ENCODE measurements at places on chromosomes 2 and 18.

- DNase-seq, result no peak
Measured at GRCh38 chr2:65186093-65186868, 41.4 kb upstream of the ACTR2 start.

- no peak for DNase-seq
Measured at GRCh38 chr2:1055014-1055595, 104.5 kb downstream of the SNTG2 start.

- DNase-seq, result no peak
Measured at GRCh38 chr2:72166279-72166678, 18.6 kb upstream of the CYP26B1 start.

- no peak for DNase-seq
Measured at GRCh38 chr2:242085941-242086621, 216.6 kb downstream of the RTP5 start.

DNA sequence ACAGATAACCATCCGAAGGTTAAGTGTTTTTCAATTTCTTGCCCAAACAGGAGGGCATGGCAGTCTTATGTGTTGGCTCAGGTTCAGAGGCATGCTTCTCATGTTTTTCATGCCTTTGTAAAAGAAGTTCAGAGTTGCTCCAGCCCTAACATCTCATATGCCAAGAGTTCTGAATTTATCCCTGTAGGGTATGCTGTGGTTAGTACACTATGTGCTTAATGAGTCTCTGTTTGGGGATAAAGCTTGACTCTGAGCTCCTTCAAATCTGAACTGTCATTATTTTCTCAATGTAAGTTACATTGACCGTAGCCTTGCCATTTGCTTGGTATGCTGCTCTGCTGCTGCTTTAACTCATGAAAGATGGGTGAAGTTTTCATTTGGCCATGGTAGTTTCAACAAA, 67.9 kb upstream of the PNPT1 start:
- DNase-seq, result no peak

- DNase-seq, result no peak
Measured at GRCh38 chr18:27847412-27847811, 329.5 kb downstream of the CDH2 start.

DNA sequence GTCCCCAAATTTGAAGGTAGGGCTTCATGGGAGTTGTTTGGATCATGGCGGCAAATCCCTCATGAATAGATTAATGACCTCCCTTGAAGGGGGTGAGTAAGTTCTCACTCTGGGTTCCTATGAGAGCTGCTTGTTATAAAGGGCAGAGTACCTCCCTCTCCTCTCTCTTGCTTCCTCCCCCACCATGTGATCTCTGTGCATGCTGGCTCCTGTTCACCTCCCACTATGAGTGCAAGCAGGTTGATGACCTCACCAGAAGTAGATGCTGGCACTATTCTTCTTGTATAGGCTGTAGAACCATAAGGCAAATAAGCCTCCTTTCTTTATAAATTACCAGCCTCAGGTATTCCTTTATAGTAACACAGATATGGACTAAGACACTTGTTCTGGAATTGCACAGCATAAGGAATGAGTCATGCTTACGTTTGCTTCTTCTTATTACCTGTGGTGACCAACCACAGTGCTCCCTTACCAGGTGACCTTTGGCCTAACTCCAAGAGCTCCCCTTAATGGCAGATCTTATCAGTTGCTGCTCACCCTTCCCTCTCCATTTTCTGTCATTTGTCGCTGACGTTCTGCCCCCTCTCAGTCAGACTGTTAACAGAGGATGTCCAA, 559.5 kb upstream of the GCFC2 start:
- no peak for DNase-seq

- DNase-seq, result no peak
Measured at GRCh38 chr18:9758624-9759075, 50.5 kb downstream of the RAB31 start.

DNA sequence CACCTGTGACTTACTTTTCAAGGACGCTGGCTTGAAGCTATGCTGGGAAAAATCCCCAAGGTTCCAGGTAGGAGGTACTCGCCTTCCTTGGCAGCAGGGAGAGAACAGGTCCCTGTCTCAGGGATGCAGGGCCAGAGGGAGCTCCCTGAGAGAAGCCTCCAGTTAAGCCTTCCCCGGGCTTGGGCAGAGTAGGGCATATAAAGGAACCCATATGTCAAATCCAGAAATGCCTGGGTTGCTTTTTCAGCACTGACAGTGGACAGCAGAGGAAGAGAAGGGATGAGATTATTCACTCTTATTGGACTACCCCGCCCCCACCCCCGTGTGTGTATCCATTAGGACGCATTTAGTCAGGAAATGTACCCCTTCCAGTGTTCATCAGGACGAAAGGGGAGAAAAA, 89.3 kb upstream of the TEX51 start:
- no peak for DNase-seq

DNA sequence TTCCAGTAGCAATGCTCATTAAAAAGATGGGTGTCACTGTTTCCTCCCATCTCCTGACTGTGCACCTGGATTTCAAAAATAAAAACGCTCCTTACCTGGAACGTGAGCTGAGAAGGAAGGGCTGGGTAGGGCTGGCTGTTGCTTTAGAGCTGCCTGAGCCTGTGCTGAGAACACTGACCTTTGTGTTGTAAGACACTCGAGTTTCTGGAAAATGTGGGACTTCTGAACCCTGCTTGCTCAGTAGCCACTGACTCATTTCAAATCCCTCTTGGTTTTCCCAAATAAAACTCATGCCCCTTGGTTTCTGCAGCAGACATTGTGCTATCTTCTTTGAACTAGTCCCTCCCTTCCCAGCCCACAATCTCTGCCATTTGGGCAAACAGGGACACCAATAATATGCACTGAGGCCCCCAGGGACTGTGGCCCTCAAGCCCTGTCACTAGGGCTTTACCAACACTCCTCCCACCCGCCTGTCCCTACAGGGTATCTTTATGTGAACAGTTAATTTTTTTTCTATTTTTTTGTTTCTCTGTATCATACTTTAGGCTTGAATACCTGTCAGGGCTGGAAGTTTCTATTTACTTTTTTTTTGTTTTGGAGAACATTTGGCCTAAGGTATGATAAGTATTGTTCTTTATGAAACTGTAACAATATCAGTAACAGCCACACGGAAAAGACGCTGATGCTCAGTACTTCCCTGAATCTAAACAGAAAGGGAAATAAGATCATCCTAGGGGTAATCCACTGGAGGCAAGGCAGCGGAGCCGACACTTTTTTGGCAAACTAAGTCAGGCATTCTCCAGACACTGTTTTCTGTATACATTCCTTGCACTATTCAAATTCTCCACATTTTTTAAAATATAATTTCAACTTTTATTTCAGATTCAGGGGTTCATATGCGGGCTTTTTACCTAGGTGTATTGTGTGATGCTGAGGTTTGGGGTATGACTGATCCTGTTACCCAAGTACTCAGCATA, 280.2 kb downstream of the STK39 start:
- no peak for DNase-seq

GRCh38 chr2:238489896-238490295, 63.2 kb downstream of the ASB1 start:
- no peak for DNase-seq

DNA sequence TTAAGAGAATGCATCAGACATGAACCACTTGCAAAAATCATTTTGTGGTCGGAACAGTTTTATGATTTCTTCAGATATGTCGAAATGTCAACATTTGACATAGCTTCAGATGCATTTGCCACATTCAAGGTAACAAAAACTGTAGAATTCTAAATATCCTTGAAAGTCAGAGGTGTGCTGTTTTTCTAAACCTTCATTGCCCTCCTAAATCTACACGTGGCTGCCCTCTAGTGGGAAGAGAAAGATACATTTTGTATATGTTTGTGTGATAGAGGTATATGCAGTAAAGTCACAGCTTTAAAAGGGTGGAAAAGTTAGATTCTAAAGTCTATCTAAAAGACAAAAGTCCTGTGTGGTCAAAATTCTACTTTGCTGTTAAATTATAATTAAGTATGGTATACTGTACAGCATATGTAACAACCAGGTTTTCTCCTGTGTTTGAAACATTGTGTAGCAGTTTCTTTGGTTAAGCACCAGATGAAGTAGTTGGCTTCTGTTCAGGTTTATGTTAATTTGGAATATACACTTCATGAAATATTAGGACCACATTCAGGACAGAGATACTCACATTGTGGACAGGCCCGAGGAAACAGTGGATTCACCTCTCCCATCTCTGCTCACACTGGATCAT, 65.9 kb upstream of the ITM2C start:
- DNase-seq, result no peak

GRCh38 chr2:63486861-63487290, 101.4 kb downstream of the WDPCP start:
- no peak for DNase-seq

- DNase-seq, result no peak
Measured at GRCh38 chr2:169036736-169037440, 5.8 kb upstream of the ABCB11 start.

- no peak for DNase-seq
Measured at GRCh38 chr2:232276733-232277313, 101.7 kb upstream of the ALPP start.

GRCh38 chr18:78632111-78632541, 347.5 kb upstream of the SALL3 start:
- no peak for DNase-seq

DNA sequence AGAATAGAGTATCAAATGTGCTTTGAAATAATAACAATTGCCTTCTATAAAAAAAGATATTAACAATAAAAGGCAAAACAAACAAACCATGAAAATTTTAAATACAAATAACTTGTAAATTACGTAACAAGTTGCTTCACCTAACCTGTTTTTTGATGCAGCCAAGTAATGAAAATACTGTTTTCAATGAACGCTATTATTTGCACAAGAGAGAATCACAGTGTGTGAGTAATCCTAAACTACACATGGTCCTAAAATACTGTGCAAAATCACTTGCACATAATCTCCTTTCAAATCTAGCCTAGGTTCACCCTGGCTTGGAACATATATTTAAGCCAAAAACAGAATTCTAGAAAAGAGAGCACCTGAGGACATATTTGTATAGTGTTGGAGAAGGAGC, 98.9 kb downstream of the CCDC148 start:
- no peak for DNase-seq

- peak; percentile 62 for DNase-seq
Measured at GRCh38 chr2:216371721-216372702, at the start of gene MARCHF4. TSS of gene MARCHF4 (minus strand) at chr2:216372483. CDS start at chr2:216370260, 2,223 bp downstream.

GRCh38 chr2:11042841-11043240, 112.4 kb upstream of the SLC66A3 start:
- no peak for DNase-seq

GRCh38 chr2:20524412-20525040, 77.7 kb downstream of the RHOB start:
- no peak for DNase-seq

DNA sequence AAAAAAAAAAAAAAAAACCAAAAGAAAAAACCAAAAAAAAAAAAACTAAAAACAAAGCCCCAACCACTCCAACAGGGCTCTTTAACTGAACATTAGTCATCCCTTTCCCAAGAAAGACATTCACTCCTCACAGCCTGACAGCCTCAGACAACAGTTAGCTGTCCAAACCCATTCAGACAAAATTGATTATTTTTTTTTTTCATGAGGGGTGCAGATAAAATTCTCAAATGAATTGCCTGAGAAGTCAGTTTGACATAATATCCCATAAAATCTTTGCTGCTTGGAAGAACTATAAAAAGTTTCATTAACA, 206.1 kb upstream of the REV1 start:
- DNase-seq, result no peak

GRCh38 chr2:111519071-111519470, 364.9 kb downstream of the ANAPC1 start:
- no peak for DNase-seq

- no peak for DNase-seq
Measured at GRCh38 chr2:180652794-180653193, 327.6 kb upstream of the UBE2E3 start.
